ENCODE measurements at places on chromosomes 4 and X.

DNA sequence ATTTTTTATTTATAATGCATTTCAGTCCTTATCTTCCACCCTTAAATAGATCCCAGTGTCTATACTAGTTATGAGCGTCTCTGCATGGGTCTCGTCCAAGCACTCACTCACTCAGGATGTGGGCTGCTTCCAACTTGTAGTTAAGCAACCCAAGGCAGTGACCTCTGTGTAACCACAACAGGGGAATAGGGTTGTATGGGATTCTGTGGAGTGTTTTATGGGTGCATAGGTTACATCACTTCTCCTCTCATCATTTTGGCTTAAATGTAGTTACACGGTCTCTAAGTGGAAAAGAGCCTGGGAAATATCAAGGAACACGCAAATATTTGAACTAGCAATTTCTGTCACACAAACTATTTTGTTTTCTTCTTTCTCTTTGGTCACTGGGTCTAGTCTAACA is 931.0 kb downstream of the STIM2 start:
- no peak for DNase-seq

GRCh38 chr4:98555798-98556445 is 102.5 kb downstream of the TSPAN5 start:
- DNase-seq, result no peak

GRCh38 chrX:121407627-121408026 is 360.2 kb downstream of the GLUD2 start:
- no peak for DNase-seq

DNA sequence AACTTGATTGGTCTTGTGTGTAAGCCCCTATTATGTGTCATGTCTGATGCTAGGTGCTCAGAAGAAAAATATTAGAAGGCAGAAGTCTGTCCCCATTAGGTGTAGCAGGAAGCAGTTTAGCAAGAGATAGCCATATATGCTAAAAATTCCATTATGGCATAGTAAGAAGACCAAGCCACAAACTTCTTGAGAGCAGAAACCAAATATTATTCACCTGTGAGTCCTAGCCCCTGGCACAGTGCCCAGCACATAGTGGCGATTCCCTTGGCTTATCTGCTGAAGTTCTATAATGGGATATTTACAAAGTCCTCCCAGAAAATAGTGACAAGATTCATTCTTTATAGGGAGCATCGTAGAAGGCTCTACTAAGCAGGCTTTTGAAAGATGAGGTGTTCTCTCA is 174.4 kb downstream of the RAB28 start:
- DNase-seq, result no peak

GRCh38 chr4:180790471-180790870 is 1452.7 kb upstream of the TENM3 start:
- DNase-seq, result no peak

DNA sequence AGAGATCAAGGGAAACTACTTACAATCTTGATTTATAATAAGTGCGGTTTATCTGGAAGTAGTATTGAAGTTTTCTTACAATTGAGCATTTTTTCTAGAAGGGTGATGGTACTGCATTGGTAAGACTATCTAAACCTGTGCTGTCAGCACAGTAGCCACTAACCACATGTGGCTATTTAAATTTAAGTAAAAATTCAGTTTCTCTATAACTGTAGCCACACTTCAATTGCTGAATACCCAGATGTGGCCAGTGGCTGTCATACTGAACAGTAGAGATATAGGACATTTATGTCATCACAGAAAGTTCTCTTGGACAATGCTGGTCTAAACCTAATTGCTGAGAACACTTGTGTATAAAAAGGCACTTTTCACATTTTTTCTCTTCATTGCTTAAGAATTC is 222.7 kb downstream of the CBR4 start:
- no peak for DNase-seq

DNA sequence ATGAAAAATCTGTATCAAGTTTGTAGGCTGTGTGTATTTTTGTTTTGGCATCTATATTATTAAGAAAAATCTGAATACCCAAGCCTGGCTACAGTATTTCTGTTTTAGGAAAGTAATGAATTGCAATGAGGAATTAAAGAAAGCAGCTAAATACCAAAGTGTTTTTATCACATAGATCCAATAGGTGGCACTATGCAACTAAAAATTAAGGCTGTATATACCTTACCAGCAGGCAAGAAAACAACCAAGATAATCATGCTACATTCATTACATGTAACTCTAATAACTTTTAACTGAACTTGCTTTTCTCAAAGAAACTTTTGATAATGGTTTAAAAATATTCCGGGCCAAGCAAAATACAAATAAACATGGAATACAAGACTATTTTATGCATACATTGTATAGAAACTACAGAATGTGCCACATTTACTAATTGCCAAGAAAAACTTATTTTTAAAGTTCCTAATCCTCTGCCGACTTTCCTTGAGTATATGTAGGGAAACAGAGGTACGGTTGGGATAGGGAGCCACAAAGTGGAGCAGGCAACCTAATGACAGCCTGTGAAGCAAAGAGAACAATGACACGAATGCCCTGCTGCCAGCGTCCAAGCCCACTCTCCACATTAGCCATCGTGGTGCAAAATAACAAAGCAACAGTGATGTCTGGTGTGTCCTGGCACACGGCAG is 63.7 kb downstream of the SEC24D start:
- DNase-seq, result no peak

DNA sequence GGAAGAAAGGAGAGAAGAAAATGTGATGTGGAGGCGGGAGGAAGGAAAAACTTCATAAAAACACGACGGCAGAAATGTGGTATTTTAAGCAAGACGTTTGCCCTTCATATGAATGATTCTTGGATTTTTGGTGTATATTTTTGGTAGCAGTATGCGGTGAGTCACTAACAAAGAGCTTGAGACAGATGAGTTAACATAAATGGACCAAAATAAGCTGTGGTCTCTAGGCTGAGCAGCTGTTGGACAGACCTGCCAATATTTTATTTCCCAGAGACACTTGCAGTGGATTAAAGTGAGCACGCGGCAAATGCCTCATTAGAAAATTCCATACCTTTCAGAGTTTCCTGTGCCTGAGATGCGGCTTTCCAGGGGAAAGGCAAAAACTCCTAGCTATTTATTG is 43.1 kb upstream of the RPS6KA3 start:
- no peak for DNase-seq

Measured in DND-41 (cell line).